ENCODE measurements at places on chromosomes 12 and 14. TPM values are rescaled to one million over a fixed set of nuclear protein-coding genes. Genes with fewer than 3 reads are reported as not detected.

The CMKLR1 gene
- 3.1 TPM for polyA plus RNA-seq

The DLGAP5 gene
- 11.0 TPM for polyA plus RNA-seq

The ASPG gene
- 2.1 TPM for polyA plus RNA-seq

The APOF gene
- polyA plus RNA-seq, result not detected

The EML5 gene
- polyA plus RNA-seq, result 1.7 TPM

The ESPL1 gene
- polyA plus RNA-seq, result 5.5 TPM

The PRICKLE1 gene
- 32.0 TPM for polyA plus RNA-seq

The L3HYPDH gene
- polyA plus RNA-seq, result 21.7 TPM

The ARMH4 gene
- polyA plus RNA-seq, result 5.1 TPM

The LGR5 gene
- polyA plus RNA-seq, result 6.3 TPM

The MLH3 gene
- polyA plus RNA-seq, result 19.9 TPM

The TMEM119 gene
- 68.7 TPM for polyA plus RNA-seq

The BCL2L2 gene
- polyA plus RNA-seq, result 31.7 TPM

The TMED10 gene
- 128 TPM for polyA plus RNA-seq

The SIX4 gene
- 18.0 TPM for polyA plus RNA-seq

The UNC79 gene
- 0.24 TPM for polyA plus RNA-seq

The RNASE2 gene
- polyA plus RNA-seq, result 1.1 TPM

The GMFB gene
- polyA plus RNA-seq, result 59.0 TPM

The P2RX2 gene
- polyA plus RNA-seq, result 0.23 TPM

The CLMN gene
- polyA plus RNA-seq, result 2.8 TPM

The KRT4 gene
- 0.50 TPM for polyA plus RNA-seq

The TOMM20L gene
- 0.88 TPM for polyA plus RNA-seq

The ZNF268 gene
- 11.2 TPM for polyA plus RNA-seq

The MIA2 gene
- polyA plus RNA-seq, result 15.9 TPM

The CCNK gene
- 32.2 TPM for polyA plus RNA-seq

The SLCO1B3 gene
- polyA plus RNA-seq, result 0.05 TPM

The HOXC12 gene
- 0.08 TPM for polyA plus RNA-seq

The COCH gene
- polyA plus RNA-seq, result 5.8 TPM

The MYO1A gene
- polyA plus RNA-seq, result 0.15 TPM

All from muscle of leg (tissue), 16 donors.